ENCODE measurements at places on chromosomes 12 and 14.

DNA sequence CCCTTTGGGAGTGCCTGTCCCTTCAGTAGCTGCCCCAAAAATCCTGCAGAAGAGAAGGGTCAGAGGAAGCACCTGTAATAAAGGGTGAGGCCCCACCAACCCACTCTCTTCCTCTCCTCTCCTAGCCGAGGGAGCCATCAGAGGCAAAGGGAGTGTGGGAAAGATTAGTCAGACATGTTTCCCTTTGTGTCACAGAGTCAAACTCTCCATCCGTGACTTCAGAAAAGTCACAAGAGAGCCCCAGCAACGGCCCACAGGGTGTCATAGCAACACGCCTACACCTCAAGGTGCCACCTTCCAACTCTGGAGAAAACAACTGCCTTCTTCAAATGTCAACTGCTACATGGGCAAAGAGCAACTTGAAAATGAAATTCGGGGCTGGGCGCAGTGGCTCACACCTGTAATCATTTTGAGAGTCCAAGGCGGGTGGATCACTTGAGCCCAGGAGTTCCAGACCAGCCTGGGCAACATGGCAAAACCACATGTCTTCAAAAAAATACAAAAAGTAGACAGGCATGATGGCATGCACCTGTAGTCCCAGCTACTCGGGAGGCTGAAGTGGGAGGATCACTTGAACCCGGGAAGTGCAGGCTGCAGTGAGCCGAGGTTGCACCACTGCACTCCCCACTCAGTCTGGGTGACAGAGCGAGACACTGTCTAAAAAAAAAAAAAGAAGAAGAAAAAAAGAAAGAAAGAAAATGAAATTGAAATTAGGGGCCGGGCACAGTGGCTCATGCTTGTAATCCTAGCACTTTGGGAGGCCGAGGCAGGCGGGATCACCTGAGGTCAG, 17.7 kb upstream of the CD27 start:
- no peak for DNase-seq

GRCh38 chr12:18257251-18257650, 4.1 kb upstream of the PIK3C2G start:
- no peak for DNase-seq

GRCh38 chr12:72024613-72025012, 86.0 kb downstream of the TPH2 start:
- no peak for DNase-seq

DNA sequence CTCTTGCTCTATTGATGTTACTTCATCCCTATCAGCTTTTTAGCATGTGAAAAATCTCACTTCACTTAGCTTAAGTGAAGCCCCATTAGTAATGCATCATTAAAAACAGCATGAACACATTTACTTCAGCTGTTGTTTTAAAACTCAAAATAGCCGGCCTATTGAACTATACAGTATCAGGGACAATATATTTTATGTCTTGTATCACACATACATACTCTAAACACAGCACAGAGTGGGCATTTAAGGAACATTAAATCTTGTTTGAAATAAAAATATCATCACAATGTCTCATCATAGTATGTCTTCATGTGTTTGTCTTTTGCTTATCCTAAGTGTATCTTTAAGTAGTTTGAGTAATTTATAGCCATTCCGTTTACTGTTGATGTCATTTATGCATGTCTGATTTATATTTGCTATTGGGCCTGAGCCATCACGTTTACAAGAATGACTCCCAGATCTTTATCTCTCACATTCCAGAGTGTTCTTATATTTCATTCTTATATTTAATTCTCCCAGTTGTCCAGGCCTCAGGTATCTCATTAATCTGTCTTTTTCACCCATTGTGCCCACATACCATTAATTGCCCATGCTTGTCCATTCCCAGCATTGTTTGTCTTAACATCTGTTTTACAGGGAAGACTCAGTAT, 57.5 kb downstream of the ARHGAP5 start:
- DNase-seq, result no peak

DNA sequence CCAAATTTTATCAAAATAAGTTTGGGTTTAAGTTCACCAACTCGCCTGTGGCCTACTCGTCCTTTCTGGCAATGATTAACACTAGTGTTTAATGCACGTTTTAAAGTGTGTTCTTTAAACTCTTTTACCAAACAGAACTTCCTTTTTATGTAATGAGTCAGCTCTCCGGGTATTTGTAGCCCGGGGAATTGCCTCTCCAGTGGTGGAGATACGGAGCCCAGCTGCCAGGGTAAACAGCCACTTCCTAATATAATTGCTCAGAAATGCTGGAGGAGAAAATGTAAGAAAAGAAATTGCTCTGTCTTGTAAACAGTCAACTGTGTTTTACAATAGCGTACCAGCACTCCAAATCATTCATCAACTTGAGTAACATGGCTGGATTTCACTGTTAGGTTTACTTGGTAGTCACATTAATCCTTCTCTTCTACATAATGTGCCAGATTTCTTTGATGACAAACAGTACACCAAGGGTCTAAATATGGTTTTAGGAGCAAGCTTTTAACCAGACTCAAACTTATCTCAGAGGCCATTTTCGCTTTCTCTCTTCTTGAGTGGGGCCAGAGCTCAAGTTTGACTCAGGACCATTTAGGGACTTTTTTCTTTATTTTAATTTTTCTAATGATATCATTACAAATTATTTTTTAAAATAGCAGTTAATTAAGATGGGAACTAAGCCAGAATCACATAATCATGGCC, 101.2 kb upstream of the SLC38A2 start:
- DNase-seq, result no peak

GRCh38 chr14:94833633-94834032, 63.7 kb upstream of the GSC start:
- no peak for DNase-seq

GRCh38 chr12:109735825-109736551, 22.4 kb downstream of the FAM222A start:
- DNase-seq, result no peak

GRCh38 chr12:23927907-23928306, 21.6 kb downstream of the SOX5 start:
- no peak for DNase-seq

- DNase-seq, result no peak
Measured at GRCh38 chr14:90345239-90345557, 13.5 kb upstream of the NRDE2 start.

GRCh38 chr14:91418387-91419043, 895 bp upstream of the CCDC88C start:
- no peak for DNase-seq

GRCh38 chr12:94379479-94380113, 80.1 kb downstream of the CEP83 start:
- DNase-seq, result no peak

GRCh38 chr14:73295198-73295796, 58.0 kb downstream of the PAPLN start:
- no peak for DNase-seq

DNA sequence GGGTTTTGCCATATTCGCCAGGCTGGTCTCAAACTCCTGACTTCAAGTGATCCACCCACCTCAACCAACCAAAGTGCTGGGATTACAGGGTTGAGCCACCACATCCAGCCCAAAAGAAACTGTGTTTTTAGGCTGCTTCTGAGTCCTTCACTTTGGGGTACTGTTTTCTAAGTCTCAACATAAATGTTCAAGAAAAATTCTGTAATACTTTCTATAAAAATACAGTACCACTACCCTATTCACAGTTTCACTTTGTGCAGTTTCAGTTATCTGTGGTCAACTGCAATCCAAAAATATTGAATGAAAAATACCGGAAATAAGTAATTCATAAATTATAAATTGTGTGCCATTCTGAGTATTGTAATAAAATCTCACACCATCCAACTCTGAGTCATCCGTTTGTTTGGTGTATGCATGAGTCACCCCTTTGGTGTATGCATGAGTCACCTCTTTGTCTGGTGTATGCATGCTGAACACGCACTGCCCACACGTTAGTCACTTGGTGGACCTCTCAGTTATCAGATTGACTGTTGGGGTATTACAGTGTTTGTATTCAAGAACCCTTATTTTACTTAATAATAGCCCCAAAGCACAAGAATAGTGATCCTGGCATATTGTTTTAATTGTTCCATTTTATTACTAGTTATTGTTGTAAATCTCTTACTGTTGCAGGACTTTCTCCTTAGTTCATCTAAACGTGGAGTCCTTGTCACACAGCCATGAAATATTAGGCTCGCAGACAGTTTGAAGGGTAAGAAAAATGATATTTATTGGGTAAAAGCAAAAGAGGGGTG, 190.2 kb downstream of the FSCB start:
- peak; percentile 98 for DNase-seq

- DNase-seq, result no peak
Measured at GRCh38 chr12:132632521-132633228, 14.1 kb downstream of the P2RX2 start.

- DNase-seq, result no peak
Measured at GRCh38 chr14:67705211-67705610, 3.5 kb downstream of the RDH12 start.

GRCh38 chr12:15720295-15720694, 68.9 kb downstream of the EPS8 start:
- no peak for DNase-seq

- no peak for DNase-seq
Measured at GRCh38 chr12:114406984-114407841, 1.3 kb upstream of the TBX5 start.

DNA sequence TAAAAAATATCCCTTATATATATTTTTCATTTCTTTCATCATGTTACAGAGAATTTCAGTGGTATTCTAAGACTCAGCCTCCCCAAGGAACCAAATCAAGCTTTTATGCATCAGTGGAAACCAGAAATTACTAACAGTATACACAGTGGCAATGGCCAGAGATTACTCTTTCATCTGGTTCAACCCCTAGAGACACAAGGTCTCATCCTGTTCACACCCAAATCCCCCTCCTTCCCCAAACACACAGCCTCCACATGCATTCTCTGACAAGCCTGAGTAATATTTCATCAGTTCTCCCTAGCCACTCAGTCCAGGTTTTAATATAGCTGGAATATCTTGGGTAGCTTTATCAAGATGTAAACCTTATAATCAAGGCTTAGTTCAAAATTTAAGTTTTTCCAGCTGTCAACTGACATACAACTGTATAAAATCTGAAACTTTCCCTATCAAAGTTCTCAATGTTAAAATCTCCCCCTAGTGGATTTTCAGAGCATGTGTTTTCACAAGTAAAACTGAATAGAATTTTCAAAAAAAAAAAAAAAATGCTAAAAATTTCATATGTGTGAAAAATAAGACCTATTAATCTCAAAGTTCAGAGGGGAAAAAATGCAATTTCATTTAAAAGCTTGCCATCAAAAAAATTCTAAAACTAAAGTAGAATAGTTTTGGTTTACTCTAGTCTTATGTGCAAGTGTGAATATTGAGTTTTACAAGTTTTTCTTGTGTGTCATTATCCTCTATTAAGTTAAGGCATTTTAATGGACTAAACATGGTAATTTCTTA, 10.5 kb upstream of the SSTR1 start:
- DNase-seq, result no peak

GRCh38 chr12:122184517-122184916, 1.6 kb downstream of the LRRC43 start:
- no peak for DNase-seq

GRCh38 chr14:36105401-36105800, 71.1 kb downstream of the PTCSC3 start:
- no peak for DNase-seq

- no peak for DNase-seq
Measured at GRCh38 chr14:98742001-98742400, 530.0 kb downstream of the BCL11B start.

- no peak for DNase-seq
Measured at GRCh38 chr12:89690925-89691324, 17.7 kb downstream of the ATP2B1 start.

DNA sequence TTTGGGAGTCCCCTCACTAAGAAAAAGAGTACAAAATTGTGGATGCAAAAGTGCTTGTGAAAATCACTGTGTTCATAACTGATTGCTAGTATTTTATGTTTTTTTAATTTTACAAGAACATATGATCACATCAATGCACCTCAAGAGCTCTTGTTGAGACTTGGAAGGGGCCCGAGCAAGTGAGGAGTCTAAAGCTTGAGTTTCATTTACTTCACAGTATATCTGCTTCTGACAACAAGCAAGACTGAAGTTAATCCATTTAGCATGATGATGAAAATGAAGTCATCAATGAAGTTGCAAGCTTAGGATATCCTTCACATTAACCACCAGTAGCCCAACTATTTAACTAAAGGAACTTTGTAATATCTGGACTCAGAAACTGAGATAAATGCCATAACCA, 182.5 kb upstream of the DIO2 start:
- peak; percentile 75 for DNase-seq

DNA sequence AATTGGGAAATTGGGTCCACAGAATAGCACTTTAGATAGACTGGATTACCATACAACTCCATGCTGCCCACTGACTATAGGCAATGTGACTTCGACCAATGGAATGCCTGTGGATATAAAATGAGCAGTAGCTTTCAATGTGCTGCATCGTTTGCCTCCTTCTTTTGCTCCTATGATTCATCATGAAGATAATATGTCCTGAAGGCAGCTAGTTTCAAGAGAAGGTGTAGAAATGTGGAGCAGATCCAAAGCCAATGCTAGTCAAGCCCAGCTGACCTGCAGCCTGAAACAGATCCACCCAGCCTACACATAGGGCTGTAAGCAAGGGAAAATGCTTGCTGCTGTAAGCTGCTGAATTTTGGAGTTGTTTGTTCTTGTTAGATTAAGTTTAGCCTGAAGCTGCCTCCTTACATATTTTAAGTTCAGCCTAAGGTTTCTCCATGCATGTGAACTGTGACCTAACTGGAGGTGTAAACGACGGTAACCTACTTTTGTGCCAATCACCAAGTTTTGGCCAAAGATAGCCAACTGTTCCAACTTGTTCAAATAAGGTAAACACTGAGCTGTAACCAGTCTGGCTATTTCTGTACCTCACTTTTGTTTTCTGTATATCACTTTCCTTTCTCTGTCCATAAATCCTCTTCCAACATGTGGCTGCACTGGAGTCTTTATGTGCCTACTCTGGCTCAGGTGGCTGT, 169.1 kb upstream of the AVPR1A start:
- DNase-seq, result no peak

- DNase-seq, result no peak
Measured at GRCh38 chr14:54058505-54058904, 101.9 kb upstream of the BMP4 start.

- DNase-seq, result no peak
Measured at GRCh38 chr12:65977384-65977783, 153.1 kb downstream of the HMGA2 start.

GRCh38 chr14:94787655-94788054, 17.7 kb upstream of the GSC start:
- no peak for DNase-seq

DNA sequence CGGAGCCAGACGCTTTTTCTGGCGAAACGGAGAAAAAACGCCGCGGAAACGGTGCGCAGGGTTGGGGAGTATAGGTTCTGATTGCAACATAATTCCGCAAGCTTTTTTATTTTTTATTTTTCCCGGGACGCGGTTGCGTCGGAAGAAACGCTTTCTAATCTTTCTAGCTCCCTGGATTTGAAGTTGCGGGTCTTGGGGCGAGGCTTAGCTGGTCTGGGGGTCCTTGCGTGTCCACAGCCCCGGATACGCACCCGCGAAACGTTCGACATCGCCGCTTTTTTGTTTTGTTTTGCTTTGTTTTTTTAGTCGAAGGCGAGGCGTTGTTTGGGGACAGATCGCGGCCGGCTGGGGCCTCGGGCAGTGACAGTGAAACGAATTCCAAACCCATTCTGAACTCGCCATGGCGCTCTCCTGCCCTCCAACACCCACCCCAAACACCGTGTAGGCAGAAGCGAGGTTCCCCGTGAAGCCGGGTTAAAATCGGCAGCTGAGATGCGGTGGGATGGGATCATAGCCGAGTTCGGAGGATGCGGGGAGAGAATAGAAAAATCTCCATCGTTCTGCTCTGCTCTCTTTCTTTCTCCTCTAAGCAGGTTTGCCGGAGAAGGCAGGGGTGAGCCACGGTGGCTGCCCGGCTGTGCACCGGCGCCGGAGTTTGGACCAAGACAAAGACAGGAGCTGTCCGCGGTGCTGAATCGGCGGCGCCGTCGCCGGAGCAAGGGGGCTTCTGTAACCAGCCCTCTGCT, 8.1 kb upstream of the LHX5 start:
- no peak for DNase-seq
